Fibroblast of gingiva (primary cell): ENCODE measurements at places on chromosomes 6 and 20.

DNA sequence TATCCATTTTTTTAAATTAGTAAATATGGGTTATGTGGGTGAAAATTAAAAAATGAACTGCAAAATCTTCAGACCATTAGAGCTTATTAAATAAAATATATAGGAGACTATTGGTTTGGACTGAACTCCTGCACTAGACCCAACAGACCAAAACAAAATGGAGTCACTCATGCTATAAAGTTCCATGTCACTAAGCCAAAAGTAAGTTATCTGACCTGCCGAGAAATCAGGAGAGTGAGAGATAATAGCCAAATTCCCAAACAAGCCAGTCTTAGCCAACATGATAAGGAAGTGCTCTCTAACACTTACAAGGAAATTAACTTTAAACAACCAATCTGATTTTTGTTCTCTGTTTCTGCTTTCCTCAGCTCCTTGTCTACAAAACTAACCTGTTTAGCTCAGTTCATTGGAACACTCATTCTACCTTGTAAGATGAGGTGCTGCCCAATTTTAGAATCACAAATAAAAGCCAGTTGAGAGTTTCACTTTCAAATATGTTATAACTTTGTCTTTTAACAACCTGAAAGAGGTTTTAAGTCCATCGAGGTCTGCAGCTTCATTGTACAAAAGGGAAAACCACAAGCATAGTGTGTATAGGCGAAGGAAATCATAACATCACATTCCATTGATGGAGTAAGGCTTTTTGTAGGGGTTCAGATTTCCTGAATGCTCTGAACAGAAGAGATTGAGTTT lies 220.5 kb downstream of the TENT5A start:
- DNase-seq = no peak

DNA sequence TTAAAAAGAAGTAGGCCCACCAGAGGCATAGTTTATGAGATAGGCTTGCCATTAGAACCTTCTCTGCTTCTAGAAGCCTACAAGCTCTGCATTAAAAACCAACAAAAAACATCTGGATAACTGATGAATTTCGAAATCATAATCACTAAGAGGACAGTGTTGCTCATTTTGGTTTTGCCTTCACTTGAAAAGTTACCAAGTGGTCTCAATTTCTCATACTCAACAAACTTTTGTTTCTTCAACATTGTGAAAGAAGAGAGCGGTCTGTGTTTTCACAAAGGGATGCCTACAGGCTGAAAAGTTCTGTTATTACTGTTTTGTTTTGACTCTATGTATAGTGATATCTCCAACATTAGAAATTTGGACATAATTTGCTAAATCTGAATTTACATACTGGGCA lies 98.9 kb downstream of the PDSS2 start:
- DNase-seq = peak; percentile 84

GRCh38 chr6:138012682-138013081 lies 94.5 kb downstream of the PERP start:
- no peak for DNase-seq

DNA sequence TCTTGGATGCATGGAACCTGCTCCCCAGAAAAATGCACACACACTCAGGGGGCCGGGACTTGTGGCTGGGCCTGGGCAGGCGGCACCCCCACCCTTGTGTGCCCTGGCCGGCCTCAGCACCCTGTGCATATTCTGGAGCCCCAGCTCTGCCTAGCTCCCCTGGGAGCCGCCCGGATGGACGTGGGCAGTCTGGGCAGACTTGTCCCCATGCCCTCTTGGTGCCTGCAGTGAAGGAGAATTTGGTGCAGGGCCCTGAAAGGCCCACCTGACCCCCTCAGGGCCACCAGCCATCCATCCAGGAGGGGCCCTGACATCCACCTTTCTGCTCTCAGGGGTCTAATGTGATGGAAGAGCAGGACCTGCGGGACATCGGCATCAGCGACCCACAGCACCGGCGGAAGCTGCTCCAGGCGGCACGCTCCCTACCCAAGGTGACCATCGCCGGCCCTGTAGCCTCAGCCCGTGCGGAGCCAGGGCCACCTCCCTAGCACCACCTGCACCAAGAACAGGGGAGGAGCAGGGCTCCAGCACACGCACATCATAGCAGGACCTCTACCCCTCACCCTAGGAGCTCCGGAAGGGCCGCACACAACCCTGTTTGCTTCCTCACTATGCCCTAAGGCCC lies 62.8 kb downstream of the TCP11 start:
- DNase-seq = no peak

GRCh38 chr6:47524136-47524845 lies 46.7 kb downstream of the CD2AP start:
- DNase-seq = no peak

DNA sequence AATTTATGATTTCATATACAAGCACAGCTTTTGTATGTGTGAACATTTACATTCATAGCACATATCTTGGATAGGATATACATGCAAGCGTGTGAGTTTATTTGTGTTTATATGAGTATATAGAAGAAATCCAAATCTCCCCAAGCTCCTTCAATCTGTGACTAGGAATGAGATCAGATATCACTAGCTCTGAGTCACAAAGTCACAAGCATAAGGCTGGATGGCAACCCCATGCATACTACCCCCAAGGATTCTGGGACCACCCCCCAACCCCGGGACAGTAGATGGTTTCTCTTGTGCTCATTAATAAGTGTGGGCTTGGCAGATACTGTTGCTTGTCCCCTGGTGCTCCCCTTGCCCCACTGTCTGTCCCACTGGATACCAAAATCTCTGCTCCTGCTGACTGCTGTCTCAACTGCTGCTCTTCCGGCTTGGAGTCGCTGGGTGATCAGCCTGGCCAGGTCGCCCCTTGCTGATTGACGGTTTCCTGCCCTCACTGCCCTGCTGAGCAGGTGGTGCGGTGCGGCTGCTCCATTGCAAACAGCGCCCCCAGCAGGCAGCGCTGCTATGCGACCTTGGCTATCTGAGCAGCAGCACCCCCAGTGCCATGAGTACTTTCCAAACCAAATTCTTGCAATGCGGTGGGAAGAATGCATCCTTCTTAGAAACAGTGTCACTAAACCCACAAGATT lies 279.4 kb downstream of the CD83 start:
- peak; percentile 21 for DNase-seq

- DNase-seq = no peak
Measured at GRCh38 chr20:37513779-37514359, 7.2 kb upstream of the NNAT start.

DNA sequence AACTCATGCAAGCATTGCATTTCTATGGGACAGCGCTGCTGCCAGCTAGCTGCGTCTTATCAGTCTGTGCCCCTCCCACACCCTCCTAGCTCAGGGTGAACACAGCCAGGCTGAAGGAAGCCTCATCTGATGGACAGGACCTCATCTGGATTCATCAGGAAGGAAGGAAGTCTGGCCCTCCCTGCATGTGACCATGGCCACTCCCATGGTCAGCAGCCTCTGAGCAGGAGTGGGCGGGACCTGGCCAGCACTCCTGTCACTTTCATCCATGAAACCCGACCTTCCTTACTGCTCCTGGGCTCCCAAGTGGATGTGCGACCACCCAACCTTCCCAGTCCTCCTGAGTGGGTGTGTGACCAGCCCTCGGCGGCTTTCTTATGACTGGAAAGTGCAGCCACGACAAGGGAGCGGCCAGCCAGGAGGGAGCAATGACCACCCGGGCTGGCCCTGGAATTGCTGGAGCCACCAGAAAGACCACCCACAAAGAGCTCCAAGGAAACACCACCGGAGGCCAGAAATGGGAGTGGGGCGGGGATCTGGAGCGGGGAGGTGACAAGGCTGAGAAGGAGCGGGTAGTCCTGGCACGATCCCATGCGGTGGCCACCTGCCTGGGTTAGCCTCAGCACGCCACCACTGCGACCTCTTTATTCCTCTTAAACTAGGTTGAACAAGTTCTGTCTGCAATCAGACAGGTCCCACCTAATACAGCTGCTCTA lies 241.2 kb downstream of the TTLL2 start:
- no peak for DNase-seq

GRCh38 chr6:33413241-33414120 lies 2.7 kb downstream of the PHF1 start:
- no peak for DNase-seq

DNA sequence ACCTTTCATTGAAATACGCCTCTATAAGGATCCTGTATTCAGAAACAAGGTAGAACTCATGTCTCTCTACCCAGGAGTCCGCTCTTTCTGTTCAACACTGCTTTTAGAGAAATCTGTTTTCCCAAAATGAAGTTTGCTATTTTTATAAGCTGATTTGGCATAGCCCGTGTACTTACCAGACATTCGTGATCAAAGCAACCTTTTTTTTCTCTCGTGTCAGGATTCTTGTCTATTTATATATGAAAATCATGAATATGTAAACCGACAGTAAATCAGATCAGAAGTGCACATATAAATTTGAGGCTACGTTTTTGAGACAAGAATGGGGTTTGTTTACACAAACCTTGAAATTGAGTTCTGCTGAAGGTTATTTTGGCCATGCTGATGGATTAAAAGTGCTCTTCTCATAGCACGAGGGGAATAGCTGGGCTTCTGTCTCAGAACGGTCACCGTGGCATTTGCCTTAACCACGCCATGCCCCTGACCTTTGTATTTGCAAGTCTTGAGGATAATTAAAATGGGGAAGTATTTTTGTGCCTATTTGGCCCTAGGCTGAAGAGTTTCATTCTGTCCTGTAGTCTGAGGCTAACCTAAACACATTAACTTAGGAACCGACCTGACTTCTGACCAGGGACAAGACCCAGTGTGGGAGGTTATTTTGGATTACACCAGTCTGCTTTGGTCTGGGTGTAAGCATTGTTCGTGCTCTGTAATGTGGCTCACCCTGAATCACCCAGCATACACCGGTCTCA lies 118.6 kb downstream of the MAP3K4 start:
- DNase-seq = no peak

DNA sequence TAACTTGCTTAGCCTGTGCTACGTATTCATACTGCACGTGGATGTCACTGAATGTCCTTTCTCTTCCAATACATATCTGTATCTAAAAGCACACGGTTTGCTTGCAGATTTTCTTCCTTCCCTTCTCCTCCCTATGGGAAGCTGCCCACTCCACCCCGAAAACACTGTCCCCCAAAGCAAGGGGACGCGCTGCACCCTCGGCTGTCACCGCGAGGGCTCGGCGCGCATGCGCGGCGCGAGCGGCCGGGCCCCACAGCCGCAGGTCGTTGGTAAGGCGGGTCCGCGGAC lies 659 bp downstream of the TMX4 start:
- no peak for DNase-seq

DNA sequence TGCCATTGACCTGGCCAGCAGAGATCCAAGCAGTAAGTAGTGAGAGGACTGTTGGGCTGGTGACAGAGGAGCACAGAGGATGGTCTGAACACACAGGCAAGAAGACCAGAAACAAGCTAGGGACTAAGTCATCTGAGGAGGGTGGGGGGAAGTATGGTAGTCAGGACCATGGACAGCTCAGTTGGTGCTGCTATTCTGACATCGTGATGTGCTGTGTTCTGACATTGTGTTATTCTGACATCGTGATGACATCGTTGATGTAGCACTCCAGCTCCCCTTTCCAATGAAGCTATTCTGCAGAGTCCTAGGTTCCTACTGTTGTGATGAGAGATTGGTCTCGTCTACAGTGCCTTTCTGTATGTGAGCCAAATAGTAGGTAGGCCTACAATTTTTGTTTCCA lies 28.7 kb downstream of the CFAP206 start:
- DNase-seq = peak; percentile 35

GRCh38 chr6:36566418-36566905 lies 19.2 kb upstream of the STK38 start:
- no peak for DNase-seq
